ENCODE measurements at places on chromosomes 7 and 10.
A peak's percentile ranks its signal among the peaks of the same experiment; 100 is the strongest.

GRCh38 chr10:18100669-18101068 is 39.6 kb upstream of the CACNB2 start:
- no peak for DNase-seq

GRCh38 chr7:7521259-7521658 is 14.4 kb downstream of the COL28A1 start:
- DNase-seq: no peak

DNA sequence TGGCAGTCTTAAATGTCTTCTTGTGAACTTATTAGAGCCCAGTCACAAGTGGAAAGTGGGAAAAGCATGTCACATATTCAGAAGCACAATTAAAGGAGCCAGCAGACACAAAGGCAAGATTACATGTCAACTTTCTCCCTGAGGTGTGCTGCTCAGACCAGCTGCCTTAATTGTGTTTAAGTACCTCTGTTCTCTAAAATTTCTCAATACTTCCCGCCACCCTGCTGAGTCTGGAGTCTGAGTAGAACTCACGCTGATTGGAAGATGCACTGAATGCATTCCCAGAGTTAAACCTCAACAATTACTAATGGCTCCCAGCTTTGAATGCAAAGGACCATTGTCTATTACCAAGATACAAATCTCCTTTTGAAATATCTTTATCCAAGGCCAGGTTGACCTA is 166.4 kb upstream of the COBL start:
- DNase-seq: no peak

GRCh38 chr7:136677471-136678365 is 190.7 kb upstream of the CHRM2 start:
- DNase-seq: no peak

DNA sequence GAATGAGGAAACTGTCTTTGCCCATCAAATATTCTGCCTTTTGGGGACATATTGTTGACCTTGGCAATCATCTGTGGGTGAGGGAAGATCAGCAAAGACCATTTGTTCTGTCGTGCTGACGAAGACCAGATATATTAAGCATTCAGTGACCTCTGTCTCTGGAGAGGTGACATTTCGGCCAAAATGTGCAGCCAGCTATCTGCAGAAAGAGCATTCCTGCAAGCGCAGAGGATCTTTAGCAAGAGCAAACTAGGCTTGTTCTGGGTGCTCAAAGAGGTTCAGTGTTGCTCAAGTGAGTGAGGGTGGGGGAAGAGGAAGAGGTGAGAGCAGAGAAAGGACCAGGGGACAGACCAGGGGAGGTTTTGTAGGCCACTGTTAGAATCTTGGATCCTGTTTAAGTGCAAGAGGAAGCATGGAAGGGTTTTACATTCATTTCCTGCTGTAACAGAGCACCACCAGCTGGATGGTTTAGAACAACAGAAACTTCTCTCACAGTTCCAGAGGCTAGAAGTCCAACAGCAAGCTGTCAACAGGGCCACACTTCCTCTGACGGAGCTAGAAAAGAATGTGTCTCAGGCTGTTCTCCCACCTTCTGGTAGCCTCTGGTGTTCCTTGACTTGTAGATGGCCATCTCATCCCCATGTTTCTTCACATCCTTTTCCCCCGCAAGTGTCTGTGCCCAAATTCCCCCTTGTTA is 11.2 kb downstream of the C10orf120 start:
- peak; percentile 79 for DNase-seq

GRCh38 chr10:97796651-97797050 is 24.9 kb upstream of the SFRP5 start:
- peak; percentile 3 for DNase-seq

- DNase-seq: no peak
These were observed 27.6 kb upstream of the MKRN1 start for GRCh38 chr7:140506788-140507464.

GRCh38 chr10:132793871-132794849 is 8.2 kb upstream of the NKX6-2 start:
- no peak for DNase-seq

GRCh38 chr7:45125193-45125904 is 13.9 kb upstream of the TBRG4 start:
- no peak for DNase-seq

DNA sequence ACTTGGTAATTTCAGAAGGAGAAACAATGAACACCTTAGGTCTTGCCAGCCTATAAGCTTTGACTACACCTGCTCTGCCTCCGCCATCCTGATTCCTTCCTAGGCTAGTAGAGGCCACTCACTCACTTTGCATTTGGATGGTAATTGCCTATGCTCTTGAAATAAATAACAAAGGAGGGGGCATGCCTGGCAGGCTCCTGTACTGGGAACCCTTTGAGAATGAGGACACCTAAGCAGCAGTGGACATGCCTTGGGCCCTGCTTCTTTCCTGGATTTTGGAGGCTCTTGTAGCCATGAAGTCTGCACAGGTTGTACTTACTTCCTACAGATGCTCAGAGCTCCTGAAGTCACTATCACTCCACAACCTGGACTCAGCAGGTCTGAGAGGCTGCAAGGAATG is 65.8 kb downstream of the BLNK start:
- DNase-seq: no peak
